Bone marrow (tissue), 2 donors: ENCODE measurements at places on chromosomes 16 and 17.

GRCh38 chr17:75601057-75601987 is 13.7 kb downstream of the MYO15B start:
- no peak for DNase-seq

DNA sequence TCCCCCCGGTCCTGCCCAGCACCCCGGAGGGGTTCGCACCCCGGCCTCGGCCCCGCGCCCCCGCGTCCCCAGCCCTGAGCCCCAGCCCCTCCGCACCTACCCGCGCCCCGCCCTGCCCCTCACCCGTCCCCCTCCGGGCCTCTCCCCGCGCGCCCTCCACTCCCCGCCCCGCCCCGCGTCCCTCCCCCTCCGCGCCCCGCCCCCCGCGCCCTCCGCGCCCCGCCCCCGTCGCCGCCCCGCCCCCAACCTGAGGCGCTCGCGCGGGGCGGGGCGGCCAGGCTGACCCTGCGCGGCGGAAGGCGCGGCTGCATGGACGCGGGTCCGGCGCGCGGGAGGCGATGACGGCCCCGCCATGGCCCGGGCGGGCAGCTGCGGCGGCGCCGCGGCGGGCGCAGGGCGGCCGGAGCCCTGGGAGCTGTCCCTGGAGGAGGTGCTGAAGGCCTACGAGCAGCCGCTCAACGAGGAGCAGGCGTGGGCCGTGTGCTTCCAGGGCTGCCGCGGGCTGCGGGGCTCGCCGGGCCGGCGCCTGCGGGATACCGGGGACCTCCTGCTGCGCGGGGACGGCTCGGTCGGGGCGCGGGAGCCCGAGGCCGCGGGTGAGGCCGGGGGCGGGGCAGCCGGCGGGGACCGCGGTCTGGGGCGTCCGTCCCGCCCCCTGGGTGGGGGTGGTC is at the start of gene SPIRE2:
SPIRE2 (plus strand) TSS at position 277 of the 671 bp plus-strand sequence; CDS start at position 353, 76 bp downstream.
- peak; percentile 14 for DNase-seq

DNA sequence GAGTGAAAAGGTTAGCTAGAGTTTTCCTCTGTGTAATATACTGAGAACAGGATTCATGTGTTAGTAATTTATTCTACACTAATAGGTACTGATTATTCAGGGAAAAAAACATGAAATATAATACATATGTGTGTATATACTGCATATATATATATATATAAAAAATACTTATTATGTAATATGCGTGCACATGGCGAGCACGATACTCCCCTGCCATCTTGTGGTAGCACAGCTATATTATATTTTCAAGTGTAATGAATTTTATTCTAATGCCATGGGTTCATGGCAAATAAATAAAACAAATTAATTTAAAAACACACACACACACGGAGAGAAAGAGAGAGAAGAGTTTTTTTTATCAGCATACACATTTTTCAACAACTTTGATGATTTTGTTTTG is 460.6 kb downstream of the KCNJ2 start:
- no peak for DNase-seq

DNA sequence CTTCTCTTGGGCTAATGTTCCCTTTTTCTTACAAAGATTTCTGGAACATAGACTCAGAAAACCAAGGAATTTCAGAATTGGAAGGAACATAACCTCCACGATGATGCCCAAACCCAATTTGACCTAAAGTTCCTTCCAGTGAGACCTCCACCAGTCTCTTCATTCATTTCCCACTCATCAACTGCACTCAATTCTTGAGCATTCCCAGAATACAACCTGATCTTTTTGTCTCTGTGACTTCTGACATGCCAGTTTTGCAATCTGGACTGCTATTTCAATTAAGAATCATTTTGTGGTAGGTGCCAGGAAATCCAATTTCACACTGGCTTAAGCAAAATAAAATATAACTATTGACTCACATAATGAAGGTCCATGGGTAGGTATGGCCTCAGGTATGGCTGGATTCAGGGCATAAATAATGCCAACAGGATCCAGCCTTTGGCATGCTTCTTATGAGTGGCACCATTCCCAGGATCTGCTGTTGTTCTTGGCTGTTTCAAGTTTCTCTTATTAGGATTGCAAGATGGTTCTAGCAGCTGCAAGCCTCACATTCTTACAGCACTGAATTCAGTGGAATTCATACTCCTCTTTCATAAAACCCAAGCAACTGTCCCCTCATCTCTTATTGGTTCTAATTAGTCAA is 184.3 kb downstream of the HS3ST4 start:
- DNase-seq, result no peak

- DNase-seq, result no peak
Observed at GRCh38 chr17:4362141-4362540, 4.3 kb downstream of the UBE2G1 start.

GRCh38 chr16:23975293-23975692 is 139.5 kb downstream of the PRKCB start:
- DNase-seq, result no peak

- no peak for DNase-seq
Observed at GRCh38 chr16:57500578-57501111, 14.4 kb upstream of the DOK4 start.

- no peak for DNase-seq
Observed at GRCh38 chr16:66576296-66576695, 3.0 kb upstream of the CMTM2 start.

- DNase-seq, result no peak
Observed at GRCh38 chr17:5370411-5370810, 49.1 kb downstream of the NUP88 start.

GRCh38 chr17:77127735-77128361 is 12.9 kb upstream of the SEC14L1 start:
- DNase-seq, result peak; percentile 93

GRCh38 chr17:35889818-35890773 is 9.9 kb upstream of the CCL5 start:
- DNase-seq, result no peak

GRCh38 chr17:50841949-50842354 is 6.6 kb downstream of the WFIKKN2 start:
- DNase-seq, result peak; percentile 24

GRCh38 chr17:47978324-47978723 is 7.4 kb downstream of the CDK5RAP3 start:
- peak; percentile 9 for DNase-seq

DNA sequence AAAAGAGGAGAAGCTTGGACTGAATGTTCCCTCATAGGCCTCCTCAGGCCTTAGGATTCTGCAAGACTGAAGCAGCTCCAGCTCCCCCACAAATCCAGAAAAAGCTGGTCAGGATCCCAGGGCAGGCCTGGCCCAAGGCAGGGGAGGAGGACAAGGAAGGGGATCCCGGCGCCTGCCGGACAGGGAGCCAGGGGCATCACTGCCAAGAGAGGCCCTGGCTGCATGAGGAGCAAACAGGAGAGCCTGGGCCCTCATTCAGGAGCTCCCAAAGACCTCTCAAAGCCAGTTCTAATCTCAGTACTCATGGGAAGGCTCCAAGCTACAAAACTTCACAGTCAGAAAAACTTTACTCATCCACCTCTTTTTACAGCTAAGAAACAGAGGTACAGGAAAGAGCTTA is 67.3 kb downstream of the ZNF423 start:
- DNase-seq, result no peak

- DNase-seq, result no peak
Observed at GRCh38 chr17:77213778-77214132, 73.0 kb downstream of the SEC14L1 start.
